Left ventricle myocardium inferior (tissue), 1 donor: ENCODE measurements at places on chromosomes 13 and 19.

- no peak for DNase-seq
These were observed 4.9 kb downstream of the ZSCAN1 start for GRCh38 chr19:58038688-58039204.

GRCh38 chr13:66443926-66444325 lies 786.2 kb downstream of the PCDH9 start:
- DNase-seq: no peak

DNA sequence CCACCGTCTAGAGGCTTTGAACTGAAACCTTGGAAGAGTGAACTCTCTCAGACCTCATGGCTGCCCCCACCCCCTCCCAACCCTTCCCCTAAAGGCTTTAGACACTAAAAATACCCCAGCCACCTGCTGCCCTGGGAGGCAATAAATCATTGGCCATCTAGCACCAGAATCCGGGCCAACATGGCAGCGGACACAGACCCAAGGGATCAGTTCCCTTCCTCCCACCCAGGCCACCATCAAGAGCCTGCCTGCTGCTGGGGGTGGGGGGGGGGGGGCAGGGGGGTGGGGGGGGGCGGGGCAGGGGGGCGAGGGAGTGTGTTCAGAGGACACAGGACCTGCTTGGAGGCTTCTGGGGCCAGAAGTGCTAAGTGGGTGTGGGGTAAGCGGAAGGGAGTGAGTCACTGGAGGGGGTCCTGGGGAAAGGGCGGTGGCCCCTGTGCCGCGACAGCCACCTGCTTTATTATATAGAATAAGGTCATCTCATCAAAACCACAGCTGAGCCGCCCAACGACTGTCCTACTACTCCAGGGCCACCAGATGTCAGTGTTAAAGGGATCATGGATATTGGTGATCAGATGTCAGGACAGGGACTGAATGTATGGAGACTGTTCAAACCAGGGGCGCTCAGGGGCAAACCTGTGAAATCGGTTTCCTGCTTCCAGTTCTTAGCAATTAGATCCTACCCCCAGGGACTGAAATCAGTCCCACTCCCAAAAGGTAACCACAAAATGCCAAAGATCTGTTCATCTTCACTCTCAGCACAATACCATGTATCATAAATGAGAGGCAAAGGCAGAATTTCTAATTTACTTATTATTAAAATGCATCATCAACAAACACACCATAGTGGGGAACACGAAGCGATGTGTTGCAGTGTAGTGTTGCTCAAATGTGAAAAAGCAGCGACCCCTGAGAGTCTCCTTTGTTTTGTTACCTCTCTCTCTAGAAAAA lies 24.3 kb downstream of the ARL11 start:
- no peak for DNase-seq

DNA sequence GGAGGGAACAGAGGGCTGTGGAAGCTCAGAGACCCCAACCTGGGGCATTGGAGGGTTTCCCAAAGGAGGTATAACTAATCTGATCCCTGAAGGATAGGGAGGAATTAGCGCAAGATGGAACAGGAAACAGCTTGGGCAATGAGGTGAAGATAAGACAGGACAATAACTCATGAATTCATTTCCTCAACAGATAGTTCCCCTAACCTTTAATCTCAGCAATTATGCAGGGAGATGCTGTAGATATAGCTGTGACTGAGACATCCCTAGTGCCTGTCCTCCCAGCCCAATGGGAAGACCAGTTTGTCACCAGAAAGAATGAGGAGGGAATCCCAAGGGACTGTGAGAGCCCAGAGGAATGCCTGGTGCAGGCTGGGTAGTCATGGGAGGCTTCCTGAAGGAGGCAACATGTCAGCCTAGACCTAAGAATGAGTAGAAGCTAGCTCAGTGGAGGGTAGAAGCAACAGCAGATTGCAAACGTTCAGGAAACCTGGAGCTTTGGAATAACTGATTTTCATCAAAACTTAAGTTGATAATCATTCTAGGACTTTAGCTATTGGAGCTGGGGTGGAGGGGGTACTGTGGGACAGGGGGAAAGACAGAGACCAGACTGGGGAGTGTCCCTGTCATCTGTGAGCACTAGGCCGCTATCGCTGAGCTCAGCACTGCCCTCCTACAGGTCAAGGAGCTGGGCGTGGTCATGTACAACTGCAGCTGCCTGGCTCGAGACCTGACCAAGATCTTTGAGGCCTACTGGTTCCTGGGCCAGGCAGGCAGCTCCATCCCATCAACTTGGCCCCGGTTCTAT lies 18.8 kb downstream of the HIPK4 start:
- no peak for DNase-seq

DNA sequence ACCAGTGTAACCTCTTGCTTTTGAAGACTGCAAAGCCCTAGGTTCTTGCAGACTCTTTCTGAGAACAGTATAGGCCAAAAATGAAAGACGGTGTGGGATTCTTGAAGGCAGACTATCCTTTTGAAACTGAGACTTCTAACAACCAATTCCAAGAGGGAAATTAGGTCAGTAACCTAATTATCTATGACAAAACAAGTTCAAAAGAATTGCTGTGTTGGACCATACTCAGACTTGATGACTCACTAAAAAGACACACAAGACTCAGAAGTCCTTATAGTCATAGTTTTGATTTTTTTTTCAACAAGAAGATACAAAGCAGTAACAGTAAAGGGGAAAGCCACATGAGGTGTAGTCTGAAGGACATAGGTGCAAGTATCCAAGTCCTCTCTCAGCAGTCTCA lies 624.0 kb upstream of the GPC6 start:
- no peak for DNase-seq

- DNase-seq: no peak
These were observed 14.6 kb downstream of the ADGRE5 start for GRCh38 chr19:14395710-14396336.

GRCh38 chr19:41689993-41690800 lies 2.1 kb upstream of the CEACAM7 start:
- no peak for DNase-seq

GRCh38 chr19:41987141-41987860 lies 6.7 kb downstream of the ATP1A3 start:
- DNase-seq: no peak

- DNase-seq: no peak
These were observed 8.3 kb upstream of the KCNN4 start for GRCh38 chr19:43789029-43789428.

GRCh38 chr19:41859213-41859617 lies 840 bp upstream of the RPS19 start:
- DNase-seq: no peak

GRCh38 chr13:58619396-58620113 lies 988.0 kb downstream of the PCDH17 start:
- no peak for DNase-seq

GRCh38 chr19:10566658-10567410 lies 1.0 kb upstream of the KRI1 start:
- DNase-seq: no peak
